ENCODE measurements at places on chromosomes 11 and 22.

GRCh38 chr22:31367426-31367825 lies 21.3 kb upstream of the PATZ1 start:
- DNase-seq: no peak

DNA sequence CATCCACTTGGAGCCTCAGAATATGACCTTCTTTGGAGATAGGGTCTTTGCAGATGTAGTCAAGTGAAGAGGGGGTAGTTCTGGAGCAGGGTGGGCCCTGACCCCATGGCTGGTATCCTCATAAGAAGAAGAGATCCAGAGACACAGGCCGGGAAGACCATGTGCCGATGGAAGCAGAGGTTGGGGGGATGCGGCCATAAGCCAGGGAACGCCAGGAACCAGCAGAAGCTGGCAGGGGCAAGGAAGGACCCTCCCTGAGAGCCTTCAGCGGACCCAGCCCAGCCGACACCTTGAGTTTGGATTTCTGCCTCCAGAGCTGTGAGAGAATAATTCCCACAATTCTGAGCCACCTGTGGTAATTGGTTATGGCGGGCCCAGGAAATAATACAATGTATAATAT lies 26.1 kb upstream of the SMIM38 start:
- DNase-seq: no peak

- no peak for DNase-seq
Measured at GRCh38 chr11:123841174-123841573, 35.0 kb upstream of the OR6M1 start.

- DNase-seq: no peak
Measured at GRCh38 chr11:8705146-8705545, 22.6 kb downstream of the RPL27A start.

Data from stimulated activated CD8-positive, alpha-beta memory T cell treated with anti-CD3 and anti-CD28 coated beads, Interleukin-15, amount 100 ng/mL, for 1 hour (primary cell).